ENCODE measurements at places on chromosomes 5 and 9. TPM values are rescaled to one million over a fixed set of nuclear protein-coding genes. Genes with fewer than 3 reads are reported as not detected.

GRCh38 chr9:126536841-126537465, 76.8 kb upstream of the LMX1B start:
- H3K4me1 ChIP-seq = no peaks in the 10 kb centered on the region
- H3K27me3 ChIP-seq = peaks cover 4% of the 10 kb centered on the region
- H3K4me3 ChIP-seq = no peak overlapping the region
- DNase-seq = no peak
- H3K36me3 ChIP-seq = no peaks in the 10 kb centered on the region
- H3K27ac ChIP-seq = no peak overlapping the region

GRCh38 chr9:14306672-14307660, 7.0 kb downstream of the NFIB start:
- H3K4me1 ChIP-seq = peaks cover 1% of the 10 kb centered on the region
- no peak overlapping the region for H3K27ac ChIP-seq
- DNase-seq = no peak
- H3K4me3 ChIP-seq = no peak overlapping the region
- H3K27me3 ChIP-seq = peaks cover 43% of the 10 kb centered on the region

The NLN gene
- 33.8 TPM for total RNA-seq

The PDGFRB gene
- total RNA-seq = not detected

GRCh38 chr5:83375049-83375745, 96.3 kb upstream of the VCAN start:
- no peak overlapping the region for H3K27ac ChIP-seq
- DNase-seq = no peak
- H3K4me3 ChIP-seq = no peak overlapping the region
- no peaks in the 10 kb centered on the region for H3K36me3 ChIP-seq
- H3K4me1 ChIP-seq = no peaks in the 10 kb centered on the region

Data from activated CD4-positive, alpha-beta T cell treated with anti-CD3 and anti-CD28 coated beads for 36 hours (primary cell).